ENCODE measurements at places on chromosomes 5 and 9.
A peak's percentile ranks its signal among the peaks of the same experiment; 100 is the strongest.

DNA sequence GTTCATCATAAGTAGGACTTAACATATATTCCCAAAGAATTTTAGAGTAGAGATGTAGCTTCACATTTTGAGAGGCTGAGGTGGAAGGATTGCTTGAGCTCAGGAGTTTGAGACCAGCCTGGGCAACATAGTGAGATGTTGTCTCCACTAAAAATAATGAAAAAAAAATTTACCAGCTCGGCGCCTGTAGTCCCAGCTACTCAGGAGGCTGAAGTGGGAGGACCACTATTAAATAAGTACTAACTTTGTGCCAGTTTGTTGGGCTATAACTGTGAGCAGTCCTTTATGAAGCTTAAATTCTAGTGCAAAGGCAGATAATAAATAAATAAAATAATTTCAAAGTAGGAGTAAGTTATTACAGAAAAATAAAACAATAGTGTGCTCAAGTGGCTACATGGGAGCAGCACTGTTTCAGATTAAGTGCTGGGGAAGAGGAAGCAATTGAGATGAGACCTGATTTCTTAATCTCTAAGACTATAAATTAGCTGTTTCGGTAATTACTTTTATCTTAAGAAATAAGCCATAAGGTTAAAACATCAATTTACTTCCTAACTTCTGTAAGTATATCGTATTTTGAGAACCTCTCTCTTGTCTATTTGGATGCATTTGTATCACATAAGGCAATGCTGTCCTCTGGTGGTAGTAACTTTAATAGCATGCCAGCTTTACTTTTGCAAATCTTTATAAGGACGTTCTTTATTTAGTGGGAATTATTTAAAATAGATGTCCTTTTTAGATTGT is 98.9 kb downstream of the CSNK1G3 start:
- peak; percentile 81 for DNase-seq

- DNase-seq, result no peak
Observed at GRCh38 chr5:118605761-118606160, 382.6 kb downstream of the DTWD2 start.

GRCh38 chr9:110967196-110967595 is 71.1 kb downstream of the LPAR1 start:
- DNase-seq, result no peak

GRCh38 chr5:134004626-134005416 is at the start of gene VDAC1:
Gene VDAC1, minus strand, starts transcription at chr5:134004975. Its CDS starts 11,963 bp downstream, at chr5:133993012.
- peak; percentile 89 for DNase-seq

- no peak for DNase-seq
Observed at GRCh38 chr5:169218176-169218575, 82.8 kb downstream of the SLIT3 start.

GRCh38 chr9:29685531-29685930 is 2112.2 kb upstream of the C9orf72 start:
- no peak for DNase-seq

DNA sequence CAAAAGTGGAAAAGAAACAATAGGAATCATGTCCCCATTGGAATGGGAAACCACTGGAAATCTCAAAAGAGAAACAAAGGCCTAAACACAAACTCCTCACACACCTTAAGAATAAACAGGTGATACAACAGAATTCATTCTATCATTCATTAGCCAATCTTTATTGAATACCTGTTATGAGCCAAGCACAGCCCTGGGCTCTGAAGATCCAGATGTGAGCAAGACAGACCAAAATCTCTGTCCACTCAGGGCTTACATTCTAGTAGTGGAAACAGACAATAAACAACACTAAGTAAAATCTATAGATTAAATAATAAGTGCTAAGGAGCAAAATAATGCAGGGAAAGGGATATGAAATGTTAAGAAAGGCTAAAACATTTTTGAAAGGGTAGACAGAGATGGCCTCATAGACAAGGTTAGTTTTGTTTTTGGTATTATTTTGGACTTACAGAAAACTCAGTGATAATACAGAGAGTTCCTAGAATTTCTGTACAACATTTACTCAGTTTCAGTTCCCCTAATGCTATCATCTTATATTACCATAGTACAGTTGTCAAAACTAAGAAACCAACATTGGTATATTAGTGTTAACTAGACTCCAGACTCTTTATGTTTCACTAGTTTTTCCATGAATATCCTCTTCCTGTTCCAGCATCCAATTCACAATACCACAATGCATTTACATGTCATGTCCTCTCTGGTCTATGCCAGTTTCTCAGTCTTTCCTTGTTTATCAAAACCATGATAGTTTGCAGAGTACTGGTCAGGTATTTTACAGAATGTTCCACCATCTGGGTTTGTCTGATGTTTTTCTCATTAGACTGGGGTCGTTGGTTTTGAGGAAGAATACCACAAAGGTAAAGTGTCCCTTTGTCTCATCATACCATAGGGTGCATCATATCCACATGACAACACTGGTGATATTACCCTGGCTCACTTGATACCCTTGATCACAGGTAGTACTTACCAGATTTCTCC is 103.7 kb downstream of the SIL1 start:
- DNase-seq, result no peak

DNA sequence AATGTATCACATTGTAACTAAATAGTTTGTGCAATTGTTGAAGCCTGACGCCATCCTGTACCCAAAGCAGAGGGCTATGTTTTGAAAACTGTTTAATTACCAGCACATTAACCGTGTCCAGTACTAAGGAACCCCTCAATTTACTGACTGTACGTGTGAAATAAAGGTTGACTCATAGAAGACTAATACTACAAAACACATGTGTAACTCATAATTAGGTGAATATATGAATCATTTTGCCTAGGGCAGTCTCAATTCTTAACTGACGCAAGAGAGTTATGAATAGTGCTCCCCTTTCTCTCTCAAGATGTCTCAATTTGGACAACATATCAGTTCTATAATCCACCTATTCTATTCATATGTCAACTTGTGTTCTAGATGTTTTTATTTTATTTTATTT is 558.4 kb downstream of the PRDM9 start:
- DNase-seq, result no peak

GRCh38 chr5:151086192-151086869 is 5.5 kb upstream of the TNIP1 start:
- DNase-seq, result no peak

DNA sequence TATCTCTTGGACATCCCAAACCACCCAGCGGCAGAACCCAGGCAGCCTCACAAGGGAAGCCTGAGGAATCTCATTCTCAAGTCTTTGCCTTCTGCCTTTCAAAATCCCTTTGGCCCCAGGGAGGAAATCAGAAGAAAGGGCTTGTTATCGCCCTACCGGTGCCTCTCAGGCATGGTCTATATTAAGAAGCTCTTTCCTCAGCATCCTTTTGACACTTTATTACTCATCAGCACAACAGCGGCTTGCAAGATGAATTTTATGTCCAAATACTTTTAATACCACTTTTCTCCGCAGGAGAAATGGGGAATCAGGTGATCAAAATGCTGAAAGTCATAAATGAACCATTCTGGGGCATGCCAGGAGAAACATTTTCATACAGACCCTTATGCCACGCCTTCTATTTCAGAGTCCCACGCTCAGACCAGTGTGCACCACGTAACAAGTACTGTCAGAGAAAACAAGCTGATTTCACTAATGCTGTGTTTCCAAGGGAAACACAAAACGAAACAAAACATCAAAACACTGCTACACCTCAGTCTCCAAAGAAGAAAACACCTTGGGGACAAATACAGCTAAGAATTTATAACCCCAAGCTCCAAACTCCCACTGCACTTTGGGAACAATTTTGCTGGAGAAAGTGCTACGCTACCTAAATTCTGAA is 30.0 kb downstream of the RAPGEF1 start:
- DNase-seq, result peak; percentile 50

DNA sequence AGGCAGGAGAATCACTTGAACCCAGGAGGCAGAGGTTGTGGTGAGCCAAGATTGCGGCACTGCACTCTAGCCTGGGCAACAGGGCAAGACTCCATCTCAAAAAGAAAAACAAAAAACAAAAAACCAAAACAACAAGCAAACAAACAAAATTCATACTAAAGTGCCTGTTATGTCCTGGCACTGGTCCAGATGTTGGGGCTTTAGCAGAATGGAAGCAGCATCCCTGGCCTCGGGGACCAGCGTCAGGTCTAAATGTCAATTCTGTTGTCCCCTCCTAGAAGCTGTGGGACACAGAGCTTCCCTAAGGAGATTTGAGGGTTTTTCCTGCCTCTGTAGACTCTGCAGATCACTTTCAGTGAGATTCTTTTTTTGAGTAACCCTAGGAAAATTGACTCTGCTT is 26.2 kb downstream of the PPARGC1B start:
- DNase-seq, result no peak

- DNase-seq, result no peak
Observed at GRCh38 chr9:133041958-133042357, 11.2 kb downstream of the GTF3C5 start.

GRCh38 chr5:122870219-122870856 is 24.9 kb downstream of the SNX24 start:
- peak; percentile 21 for DNase-seq

GRCh38 chr9:69121155-69122081 is 52.7 kb upstream of the TJP2 start:
- DNase-seq, result peak; percentile 17

DNA sequence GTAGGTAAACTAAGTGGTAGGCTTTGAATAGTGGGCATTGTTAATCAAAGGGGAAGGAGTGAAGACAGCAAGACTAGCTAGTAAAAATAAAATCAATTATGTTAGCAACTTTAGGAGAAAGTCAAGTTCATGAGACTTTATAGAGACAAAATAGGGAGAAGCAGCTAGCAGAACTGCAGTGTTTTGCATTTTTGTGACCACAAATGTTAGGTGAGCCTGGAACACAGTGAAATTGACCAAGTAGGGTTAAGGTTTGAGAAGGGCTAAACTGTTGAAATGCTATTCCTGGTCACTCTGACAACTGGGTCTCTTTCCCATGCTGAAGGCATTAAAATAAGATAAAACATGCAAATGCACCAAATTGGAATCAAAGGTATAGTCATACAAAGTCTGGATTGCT is 13.0 kb downstream of the SEC61B start:
- DNase-seq, result no peak
